ENCODE measurements at places on chromosomes 13 and 19.

DNA sequence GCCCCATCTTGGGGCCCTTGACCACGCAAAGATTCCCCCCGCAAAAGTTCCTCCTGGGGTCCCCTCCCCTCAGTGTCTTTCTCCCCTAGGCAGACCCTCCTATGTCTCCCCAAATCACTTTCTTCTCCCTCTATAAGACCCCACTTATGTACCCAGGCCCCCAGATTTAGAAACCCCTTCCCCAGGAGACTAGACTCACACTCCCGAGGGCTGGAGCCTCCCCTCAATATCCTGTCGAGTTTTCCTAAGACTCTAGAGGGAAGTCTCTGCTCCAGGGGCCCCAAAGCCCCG lies 1.4 kb downstream of the SLC1A5 start:
- no peak for DNase-seq

DNA sequence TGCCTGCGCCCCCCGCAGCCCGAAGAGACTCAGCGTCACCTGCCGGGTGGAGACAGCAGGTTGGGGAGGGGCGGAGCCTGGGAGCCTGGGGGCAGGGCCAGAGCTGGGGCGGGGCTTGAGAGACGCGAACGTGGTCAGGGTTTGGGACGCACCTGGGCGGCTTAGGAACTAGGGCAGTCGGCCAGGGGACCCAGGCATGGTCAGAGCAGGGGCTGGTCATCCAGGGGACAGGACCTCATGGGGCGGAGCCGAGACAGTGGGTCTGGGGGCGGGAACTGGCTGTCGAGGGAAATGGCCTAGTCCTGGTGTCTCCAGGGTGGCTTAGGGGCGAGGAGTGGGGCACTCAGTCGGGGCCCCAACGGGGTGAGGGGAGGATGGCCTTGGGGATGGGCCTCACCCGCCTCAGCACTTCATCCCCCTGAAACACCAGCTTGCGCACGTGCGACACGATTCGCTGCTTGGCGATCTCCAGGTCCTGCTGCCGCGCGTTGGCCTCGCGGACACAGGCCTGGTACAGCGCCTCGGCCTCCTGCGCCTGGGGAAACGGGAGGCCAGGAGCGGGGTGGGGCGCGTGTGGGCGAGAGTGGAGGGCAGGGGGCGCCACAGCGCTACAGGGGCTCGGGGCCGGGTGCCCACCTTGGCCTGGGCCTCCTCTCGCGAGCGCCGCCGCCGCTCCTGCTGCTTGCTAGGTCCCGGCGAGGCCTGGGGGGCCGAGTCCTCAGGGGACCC lies 5.8 kb downstream of the GMIP start:
- no peak for DNase-seq

GRCh38 chr13:45768656-45769479 lies 66.7 kb downstream of the CBY2 start:
- no peak for DNase-seq

GRCh38 chr13:93561576-93562225 lies 335.1 kb downstream of the GPC6 start:
- DNase-seq = no peak

- no peak for DNase-seq
Observed at GRCh38 chr19:51144482-51145045, 2.5 kb downstream of the SIGLEC7 start.

GRCh38 chr13:99384468-99384867 lies 77.3 kb upstream of the GPR183 start:
- DNase-seq = no peak

DNA sequence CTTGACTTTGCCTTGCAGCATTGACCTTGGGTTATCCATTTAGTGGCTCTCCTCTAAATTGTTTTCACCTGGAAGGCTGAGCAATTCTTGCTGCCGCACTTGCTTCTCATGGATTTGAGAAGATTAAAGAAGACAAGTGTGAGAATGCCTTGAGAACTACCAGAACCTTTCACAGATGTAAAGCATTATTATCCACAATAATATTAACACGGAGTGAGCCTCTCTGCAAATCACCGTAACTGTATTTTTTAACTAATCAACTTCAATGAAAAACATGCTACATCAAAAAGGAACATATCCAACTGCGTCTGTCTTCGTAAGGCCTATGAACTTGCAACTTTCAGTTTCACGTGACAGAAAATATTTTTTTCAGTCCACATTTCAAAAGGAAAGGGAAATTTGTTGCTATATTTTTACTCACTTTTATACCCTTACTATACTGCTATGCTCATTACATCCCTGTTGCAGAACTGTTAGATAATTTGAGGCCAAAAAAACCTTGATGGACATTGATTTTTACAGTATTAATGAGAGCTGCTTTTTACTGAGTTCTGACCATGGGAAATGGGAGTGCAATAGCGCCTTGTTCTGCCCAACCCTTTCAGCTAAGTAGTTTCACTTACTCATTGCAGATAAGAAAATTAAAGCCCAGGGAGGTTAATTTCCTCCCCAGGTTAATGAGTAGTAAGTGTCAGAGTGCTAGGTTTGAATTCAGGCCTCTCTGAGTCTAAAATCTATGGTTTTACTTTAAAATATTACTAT lies 93.8 kb upstream of the RAP2A start:
- no peak for DNase-seq

DNA sequence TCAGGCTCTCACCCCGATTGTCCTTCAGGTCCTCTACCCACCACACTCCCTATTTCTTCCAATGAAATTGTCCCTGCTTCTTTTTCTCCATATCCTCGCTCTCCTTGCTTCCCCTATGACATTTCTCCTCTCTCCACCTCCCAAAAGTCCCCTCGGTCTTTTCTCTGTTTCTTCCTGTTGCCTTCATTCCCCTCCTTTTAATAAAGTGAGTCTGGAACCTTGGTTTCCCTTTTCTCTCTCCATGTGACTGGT lies 676 bp upstream of the ZNF574 start:
- no peak for DNase-seq

DNA sequence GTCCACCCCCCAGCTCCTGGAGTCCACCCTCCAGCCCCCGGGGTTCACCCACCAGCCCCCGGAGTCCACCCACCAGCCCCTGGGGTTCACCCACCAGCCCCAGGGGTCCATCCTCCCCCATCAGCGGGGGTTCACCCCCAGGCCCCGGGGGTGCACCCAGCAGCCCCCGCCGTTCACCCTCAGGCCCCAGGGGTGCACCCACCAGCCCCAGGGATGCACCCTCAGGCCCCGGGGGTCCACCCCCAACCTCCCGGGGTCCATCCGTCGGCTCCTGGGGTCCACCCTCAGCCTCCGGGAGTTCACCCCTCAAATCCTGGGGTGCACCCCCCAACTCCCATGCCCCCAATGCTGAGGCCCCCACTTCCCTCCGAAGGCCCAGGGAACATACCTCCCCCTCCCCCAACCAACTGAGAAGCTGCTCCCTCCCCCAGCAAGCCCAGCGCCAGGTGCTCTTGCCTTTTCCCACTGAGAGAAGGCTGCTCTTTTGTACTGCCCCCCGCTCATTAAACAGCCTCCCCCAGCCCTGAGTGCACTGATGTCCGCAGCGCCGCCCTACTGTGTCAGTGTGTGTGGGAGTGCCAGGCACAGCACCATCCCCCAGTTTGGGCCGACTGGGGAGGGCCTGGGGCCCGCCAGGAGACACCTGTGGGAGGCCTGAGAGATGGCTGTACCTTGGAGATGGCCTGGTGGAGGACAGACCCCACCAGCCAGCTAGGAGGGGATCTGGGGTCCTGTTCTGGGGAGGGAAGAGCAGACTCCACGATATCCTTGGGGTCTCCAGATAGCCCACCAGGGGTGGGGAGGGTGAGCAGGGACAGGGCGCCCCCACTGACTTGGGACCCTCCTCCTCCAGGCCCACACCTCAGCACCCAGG lies 750 bp upstream of the AMH start:
- no peak for DNase-seq

- DNase-seq = peak; percentile 60
Observed at GRCh38 chr19:49672131-49672919, 4.7 kb upstream of the PRMT1 start.

DNA sequence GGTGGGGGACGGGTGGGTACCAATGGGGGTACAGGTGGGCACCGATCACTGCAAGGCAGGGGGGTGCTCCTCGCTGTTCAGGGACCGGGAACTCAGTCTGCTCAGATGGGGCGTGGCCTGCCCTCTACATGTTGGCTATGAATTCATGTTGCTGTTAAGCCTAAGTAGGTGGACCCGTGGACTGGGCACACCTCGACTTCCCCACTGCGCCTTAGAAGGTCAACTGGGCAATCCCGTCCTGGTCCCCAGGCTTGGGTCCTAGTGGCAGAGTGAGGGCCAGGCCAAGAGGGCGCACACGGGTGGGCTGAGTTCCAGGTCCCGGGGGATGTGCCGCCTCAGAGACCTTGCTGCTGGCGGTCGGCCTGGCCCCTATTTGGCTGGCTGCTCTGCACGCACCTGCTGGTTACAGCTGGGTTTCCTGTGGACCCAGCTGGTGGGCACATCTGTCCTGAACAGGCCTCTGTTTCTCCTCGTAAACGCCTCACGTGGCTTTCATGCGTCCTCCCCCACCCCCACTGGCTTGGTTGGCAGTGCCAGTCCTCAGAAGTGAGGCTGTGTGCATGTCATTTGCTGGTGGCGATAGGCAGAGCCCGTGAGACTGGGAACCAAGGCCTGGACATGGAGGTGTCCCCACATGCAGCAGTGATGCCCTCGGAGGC lies 13.5 kb upstream of the ZNF554 start:
- DNase-seq = no peak

GRCh38 chr19:56141417-56141993 lies 418 bp downstream of the ZNF444 start:
- DNase-seq = no peak

GRCh38 chr13:23510979-23511735 lies 59.1 kb upstream of the TNFRSF19 start:
- DNase-seq = no peak

DNA sequence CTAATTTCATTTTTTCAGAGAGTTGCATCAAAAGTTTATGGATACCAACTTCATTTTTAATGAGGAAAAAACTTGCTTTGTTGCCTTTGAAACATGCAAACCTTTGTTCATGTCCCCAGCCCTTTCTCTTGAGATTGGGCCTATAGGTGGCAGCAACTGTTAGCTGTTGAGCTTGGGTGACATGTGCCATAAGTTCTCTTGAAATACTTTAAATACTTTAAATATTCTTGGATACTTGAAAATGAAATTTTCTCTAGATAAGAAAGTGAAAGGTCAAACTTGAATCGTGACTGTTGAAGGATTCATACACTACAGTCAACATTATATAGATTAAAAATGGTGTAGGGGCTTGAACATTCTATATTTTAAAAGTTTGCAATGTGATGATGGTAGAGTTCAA lies 294.9 kb downstream of the NDFIP2 start:
- DNase-seq = no peak

GRCh38 chr19:41455936-41456335 lies 13.0 kb downstream of the ERICH4 start:
- DNase-seq = no peak

DNA sequence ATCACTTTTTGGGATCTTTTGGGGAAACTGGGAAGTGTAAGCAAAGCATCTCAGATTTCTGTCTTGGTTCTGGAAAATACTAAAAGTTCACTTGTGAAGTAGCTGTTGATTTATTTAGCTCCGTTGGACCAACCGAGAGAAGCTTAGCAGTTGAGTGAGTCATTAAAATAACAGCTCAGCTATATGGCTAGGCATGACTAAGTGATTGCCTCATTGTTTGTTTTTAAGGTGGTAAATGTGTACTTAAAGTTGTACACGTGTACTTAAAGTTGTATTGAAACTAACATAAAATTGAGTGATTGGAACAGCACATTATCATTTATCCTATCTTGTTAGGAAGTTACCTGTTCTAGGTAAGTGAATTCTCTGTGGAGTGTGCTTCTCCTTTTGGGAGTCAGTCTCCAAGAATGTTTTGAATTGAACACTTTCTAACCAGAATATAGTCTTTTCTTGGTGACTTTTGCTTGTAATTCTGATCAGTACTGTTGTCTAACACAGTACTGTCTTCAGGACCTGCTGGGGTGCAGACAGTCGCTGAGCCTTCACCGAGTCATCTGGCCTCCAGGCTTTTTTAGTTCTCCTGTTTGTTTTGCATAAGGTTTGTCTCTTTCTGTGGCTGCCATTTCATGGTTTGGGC lies 2.9 kb upstream of the DCUN1D2 start:
- no peak for DNase-seq

DNA sequence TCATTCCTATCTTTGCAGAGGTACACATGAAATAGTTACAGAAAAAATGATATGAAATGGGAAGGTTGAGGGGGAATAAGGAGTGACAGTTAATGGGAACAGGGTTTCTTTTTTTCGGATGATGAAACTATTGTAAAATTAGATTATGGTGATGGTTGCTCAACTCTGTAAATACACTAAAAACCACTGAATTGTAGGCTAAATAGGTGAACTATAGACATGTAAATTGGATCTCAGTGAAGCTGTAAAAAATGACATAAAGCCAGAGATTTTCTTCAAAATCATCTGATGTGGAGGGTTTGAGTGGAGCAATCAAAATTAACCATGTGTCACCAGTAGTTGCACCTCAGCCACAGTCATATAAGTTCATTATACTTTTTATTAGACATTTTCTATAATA lies 6.6 kb upstream of the FLT3 start:
- DNase-seq = no peak

GRCh38 chr19:634975-635652 lies 1.8 kb upstream of the POLRMT start:
- DNase-seq = no peak

GRCh38 chr19:2887391-2887914 lies 13.3 kb upstream of the ZNF57 start:
- no peak for DNase-seq

GRCh38 chr19:40995355-40995754 lies 4.3 kb downstream of the CYP2B6 start:
- no peak for DNase-seq

DNA sequence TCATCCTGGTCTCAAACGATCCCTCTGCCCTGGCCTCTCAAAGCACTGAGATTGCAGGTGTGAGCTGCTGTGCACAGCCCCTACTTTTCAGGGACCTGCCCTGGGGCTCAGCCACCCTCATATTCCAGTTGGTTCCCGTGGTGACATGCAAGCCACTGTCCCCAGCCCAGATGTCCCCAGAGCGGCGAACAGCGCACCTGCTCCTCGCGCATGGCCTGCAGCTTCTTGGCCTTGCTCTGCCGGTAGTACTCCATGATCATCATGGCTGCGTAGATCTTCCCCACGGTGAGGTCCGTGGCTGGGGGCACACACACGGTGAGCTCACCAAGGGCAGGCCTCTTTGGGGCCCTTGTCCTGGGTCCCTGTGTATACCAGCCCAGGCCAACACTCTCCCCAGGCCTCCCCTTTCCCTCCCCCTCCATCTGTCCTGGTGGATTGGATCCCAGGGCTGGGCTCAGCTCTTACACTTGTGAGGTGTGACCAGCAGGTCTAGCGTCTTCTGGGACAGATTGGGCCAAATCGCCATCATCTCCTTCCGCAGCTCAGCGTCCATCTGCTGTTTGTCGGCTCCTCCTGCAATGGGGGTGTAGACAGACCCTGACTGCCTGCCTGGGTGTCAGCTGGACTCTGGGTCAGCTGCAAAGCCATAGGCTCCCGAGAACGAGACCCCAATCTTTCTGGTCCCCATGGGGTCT lies 64.0 kb downstream of the IER2 start:
- DNase-seq = no peak

GRCh38 chr13:97878431-97879375 lies 74.8 kb upstream of the IPO5 start:
- no peak for DNase-seq

GRCh38 chr19:10895920-10896319 lies 24.6 kb downstream of the CARM1 start:
- DNase-seq = no peak

GRCh38 chr13:47135800-47136503 lies 239.1 kb upstream of the HTR2A start:
- DNase-seq = no peak

- no peak for DNase-seq
Observed at GRCh38 chr13:72891423-72891822, 109.5 kb downstream of the PIBF1 start.
